ENCODE measurements at places on chromosomes 12 and 14.

DNA sequence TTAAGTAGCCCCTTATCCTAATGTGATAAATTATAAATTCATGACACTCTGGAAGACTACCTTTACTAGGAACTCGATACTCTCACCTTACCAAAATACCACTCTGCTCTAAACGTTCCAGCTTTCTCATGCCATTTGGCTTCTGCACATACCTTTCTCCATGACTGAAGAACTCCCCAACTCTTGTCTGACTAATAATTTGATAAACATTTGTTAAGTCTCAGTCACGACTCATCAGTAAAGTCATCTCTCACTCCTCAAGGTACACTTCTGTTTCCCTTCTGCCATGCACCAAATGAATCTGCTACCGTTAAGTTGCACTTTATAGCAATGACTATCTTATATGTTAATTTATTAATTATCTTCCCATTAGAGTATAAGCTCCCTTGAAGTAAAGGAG, 498.3 kb upstream of the NOVA1 start:
- no peak for DNase-seq

DNA sequence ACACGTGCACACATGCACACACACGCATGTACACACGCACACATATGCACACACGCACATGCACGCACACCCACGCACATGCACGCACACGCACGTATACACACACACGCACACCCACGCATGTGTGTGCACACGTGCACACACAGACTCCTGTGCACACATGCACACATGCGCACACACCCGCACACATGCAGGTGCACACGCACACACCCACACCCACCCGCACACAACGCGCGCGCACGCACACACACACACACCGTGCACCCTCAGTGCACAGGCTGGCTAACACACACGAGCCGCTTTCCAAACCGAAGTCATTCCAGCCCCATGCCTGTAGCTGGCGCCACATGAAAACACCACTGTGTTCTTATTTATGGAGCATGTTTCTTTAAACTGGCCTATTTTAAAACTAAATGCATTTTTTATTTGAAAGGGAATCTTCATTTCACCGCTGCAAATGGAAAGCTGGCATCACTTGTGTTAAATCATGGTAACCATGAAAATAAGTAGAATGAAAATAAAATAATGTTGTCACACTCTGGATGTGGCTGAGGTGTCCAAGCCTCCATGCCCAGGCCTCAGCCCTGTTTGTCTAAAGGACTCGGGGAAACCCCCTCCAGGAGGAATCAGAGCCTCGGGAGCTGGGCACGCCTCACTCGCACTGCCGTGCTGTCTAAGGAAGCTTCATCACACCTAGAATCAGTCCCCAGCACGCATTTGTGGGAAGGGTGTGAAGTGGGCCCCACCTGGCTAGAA, 45.1 kb downstream of the GALNT9 start:
- DNase-seq = no peak

DNA sequence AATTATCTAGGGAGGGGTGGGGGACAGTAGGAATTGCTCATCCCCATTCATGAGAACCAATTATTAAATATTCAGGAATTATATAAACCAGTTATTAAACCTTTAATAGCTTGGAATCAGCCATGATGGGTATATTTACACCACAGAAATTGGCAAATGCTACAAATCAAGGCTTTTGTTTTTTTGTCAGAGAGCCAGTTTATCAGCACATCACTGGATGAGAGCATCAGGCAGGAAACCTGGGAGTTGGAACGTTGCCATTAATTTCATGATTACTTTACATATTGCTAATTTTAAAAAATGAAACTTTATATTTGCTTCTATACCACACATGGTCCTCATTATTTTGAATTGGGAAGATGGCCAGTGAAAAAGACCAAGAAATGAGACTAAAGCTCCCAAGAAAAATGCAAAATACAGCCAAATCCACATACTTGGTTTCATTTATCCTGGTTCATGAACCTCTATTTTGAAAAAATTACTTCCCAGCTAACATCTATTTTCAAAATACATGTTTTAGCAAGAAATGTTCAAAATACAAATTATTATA, 48.4 kb downstream of the ATL1 start:
- no peak for DNase-seq

GRCh38 chr14:101105045-101105444, 201.5 kb upstream of the RTL1 start:
- no peak for DNase-seq

- DNase-seq = no peak
Measured at GRCh38 chr12:130162267-130162666, at the start of gene FZD10. Gene FZD10, plus strand, starts transcription at chr12:130162464. Its CDS starts 479 bp downstream, at chr12:130162943.

- no peak for DNase-seq
Measured at GRCh38 chr12:4140581-4141301, 132.8 kb upstream of the CCND2 start.

GRCh38 chr14:94313991-94314655, 9.0 kb downstream of the SERPINA6 start:
- DNase-seq = no peak

DNA sequence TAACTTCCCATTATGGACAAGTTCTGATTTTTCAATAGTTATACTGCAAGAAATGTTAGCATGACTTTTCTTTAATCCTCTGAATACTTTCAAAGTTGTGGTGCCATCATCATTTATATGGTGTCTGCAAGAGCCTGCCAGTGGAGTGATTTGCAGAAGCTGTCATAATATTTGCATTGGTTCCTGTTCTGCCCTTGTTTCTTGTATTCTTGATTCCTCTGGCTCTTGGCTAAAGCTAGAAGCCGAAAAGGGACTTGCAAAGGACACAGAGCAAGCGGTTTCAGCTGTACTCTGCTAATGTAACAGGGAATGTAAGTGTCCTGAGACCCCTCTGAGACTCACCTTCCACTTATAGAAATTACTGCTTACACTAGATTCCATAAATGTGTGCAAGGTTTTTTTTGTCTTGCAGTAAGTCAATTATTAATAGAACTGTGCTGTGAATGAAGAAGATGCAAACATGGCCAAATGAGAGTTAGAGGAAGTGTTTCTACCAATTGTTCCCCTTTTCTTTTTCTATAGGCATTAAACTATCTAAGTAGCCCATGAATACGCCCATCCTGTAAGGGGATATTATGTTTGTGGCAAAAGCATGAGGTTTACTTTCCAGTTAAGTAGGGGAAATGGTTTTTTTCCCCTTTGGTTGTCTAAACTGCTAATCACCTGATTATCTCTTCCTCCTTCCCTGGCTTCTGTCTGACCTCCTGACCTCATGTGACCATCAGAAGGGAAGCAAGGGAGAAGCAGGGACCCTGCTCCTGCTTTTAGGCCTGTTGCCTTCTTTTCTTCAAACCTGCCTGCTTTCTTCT, 5.3 kb downstream of the DYRK4 start:
- no peak for DNase-seq

- DNase-seq = no peak
Measured at GRCh38 chr12:530308-530707, 70.6 kb downstream of the B4GALNT3 start.

DNA sequence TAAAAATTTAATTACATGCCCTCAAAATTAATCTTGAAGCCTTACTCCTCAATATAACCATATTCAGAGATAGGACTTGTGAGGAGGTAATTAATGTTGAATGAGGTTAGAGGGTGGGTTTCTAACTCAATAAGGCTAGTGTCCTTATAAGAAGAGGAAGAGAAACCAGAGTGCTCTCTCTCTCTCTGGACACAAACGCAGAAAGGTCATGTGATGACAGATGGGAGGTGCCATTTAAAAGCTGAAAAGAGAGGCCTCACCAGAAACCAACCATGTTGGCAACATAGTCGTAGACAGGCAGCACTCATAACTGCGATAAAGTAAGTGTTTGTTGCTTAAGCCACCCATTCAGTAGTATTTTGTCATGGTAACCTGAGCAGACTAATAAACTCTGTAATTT, 378.5 kb upstream of the LMO3 start:
- no peak for DNase-seq

- no peak for DNase-seq
Measured at GRCh38 chr14:78921856-78922255, 751.7 kb downstream of the NRXN3 start.

DNA sequence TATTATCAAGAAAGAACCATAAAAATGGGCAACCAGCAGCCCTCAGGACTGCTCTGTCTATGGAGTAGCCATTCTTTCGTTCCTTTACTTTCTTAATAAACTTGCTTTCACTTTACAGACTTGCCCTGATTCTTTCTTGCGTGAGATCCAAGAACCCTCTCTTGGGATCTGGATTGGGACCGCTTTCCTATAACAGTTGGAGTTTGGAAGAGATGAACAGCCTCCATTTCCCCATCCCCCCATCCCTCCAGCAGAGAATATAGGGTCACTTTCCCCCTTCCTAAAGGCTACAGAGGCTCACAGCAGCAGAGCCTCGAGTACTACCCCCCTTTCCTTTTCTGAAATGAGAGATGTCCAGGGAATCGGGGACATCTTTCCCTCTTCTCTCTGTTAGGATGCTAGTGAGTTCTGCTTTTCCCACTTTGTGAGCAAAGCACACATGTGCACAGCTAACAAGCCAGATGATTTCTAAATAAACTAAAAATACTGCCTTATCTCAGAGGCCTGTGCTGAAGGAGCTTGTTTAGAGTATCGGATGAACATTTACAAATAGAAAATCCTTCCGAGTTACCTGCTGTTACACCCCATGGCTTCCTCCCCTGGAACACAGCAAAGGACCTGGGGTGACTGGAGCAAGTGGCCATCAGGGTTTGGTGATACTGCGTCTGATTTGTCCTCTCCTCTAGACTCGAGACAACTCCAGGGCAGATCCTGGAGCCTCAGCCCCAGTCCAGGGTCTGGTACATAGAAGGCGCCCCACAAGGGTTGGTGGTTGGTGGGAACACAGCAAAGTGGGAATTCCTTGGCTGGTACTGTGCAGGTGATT, 144.2 kb downstream of the SLC38A6 start:
- no peak for DNase-seq

GRCh38 chr12:40439771-40440492, 215.1 kb downstream of the LRRK2 start:
- DNase-seq = no peak

DNA sequence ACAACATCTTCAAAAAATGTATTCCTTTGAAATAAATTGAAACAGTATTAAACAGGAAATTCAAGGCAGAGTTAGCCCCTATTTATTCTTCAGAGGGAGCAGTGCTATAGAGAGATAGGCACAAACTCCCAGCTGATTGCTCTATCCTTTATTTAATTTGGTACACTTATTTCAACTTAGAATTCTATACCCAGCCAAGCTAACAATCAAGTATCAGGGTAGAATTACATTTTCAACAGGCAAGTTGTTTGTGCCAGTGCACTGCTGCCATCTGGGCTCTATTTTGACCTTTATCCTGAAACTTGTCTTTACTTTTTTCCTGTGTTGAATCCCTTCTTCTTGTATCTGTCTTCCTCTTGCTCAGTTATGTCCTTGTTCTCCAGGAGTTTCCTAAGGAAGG, 159.2 kb downstream of the STXBP6 start:
- DNase-seq = no peak

DNA sequence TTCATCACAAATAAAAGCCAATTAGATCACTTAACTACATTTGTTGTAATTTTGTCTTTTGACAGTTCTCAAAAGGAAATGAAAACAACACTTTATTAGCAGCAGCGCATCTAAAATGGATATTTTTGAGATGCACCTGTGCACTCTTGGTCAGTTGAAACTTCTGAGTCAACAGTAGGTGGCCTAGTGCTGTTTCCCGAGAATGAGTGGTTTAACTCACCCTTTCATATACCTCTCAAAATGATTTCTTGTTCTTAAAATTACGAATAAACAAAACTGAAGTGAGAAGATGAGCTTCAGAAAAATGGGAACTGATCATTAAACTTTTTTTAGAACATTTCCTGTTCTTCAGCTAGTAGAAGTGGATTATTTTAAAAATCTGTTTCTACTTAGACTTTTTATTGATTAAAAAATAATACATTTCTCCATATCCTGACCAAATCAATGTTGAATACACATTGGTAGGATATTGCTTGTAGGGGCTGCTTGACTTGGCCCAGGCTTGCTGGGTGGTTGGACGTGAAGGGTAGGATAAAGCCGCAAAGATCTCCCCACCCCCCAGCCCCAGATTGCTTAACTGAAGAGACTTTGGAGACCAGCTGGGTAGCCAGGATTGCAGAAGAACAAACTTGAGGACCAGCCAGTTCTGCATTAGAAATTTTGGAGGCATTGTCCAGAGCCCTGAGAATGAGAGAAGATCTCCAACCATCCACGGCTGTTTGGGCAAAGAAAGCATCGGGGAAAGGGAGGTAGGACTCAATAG, 22.3 kb upstream of the STK38L start:
- DNase-seq = no peak

DNA sequence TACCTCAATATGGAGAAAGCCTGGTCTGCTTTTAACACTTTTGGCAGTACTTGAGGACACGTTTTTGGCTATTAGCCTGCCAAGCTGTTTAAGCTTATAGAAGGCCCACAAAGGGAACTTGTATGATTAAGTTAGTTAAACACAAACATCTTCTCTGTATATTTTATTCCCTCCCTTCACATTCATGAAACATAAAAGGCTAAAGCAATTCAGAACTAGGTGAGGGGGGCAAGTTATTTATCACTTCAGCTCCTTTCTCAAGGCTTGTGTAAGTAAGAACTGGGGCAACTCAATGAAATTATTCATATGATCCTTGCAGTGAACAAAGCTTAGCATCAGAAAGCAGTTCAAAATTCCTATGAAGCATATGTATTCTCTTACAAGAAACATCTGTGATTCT, 7.5 kb downstream of the PRICKLE1 start:
- DNase-seq = no peak

DNA sequence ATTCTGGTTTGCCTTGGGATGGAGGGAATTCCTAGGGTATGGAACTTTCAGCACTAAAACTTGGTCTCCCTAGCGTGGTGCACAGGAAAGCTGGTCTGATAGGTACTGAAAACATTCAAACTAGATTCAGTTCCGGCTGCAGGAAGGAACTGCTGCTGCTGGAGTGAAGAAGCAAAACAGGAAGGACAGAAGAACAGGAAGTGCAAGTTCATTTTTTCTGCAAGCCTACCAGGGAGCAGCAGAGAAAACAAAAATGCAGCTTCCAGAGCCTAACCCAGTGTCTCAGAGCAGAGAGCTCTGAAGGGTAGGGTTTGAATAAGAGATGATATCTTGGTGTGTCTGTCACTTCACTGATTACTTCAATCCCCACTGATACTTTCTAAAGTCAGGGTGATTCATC, 165.2 kb downstream of the VRK1 start:
- DNase-seq = no peak

GRCh38 chr14:104541905-104542465, 37.6 kb upstream of the C14orf180 start:
- DNase-seq = no peak

- no peak for DNase-seq
Measured at GRCh38 chr12:53327435-53328042, 6.1 kb upstream of the AAAS start.

GRCh38 chr12:89087876-89088275, 264.4 kb downstream of the DUSP6 start:
- no peak for DNase-seq
